ENCODE measurements at places on chromosomes 3 and 15.

- DNase-seq: no peak
Observed at GRCh38 chr3:167899093-167899492, 163.6 kb downstream of the SERPINI1 start.

DNA sequence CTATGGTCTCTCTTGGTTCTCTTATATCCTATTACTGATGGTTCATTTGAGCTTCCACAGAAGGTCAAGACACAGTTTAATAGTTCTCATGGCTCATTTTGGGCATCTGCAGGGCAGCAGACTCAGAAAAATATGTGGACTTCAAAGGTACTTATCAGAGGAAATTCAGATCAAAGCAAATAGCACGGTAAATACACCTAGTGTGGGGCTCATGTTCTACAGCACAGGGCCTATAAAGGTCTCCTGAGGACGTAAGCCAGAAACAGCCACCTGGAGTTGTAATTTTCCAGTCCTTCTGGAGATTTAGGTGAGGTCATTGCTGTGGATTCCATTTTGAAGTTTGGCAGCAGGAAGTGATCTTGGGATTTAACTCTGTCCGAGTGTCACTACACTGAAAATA, 134.5 kb upstream of the SGO1 start:
- no peak for DNase-seq

- DNase-seq: no peak
Observed at GRCh38 chr15:33742800-33743199, 225.5 kb upstream of the CHRM5 start.

DNA sequence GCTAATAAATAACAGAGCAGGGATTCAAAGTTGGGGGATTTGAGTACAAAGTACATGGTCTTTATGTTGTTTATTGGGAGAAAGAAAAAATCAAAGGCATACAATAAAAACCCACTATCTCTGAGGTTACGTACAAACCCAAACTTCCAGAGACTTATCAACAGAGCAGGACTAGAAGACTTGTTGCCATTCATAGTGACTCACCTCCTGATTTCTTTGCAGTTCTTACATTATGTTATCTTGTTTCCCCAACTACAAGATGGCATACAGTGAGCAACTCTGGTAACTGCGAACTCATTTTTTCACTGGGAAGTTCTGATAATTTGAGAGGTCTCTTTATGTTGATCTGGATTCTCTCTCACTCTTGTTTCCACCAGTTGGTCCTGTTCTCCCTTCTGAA, 80.6 kb upstream of the ETV5 start:
- no peak for DNase-seq

DNA sequence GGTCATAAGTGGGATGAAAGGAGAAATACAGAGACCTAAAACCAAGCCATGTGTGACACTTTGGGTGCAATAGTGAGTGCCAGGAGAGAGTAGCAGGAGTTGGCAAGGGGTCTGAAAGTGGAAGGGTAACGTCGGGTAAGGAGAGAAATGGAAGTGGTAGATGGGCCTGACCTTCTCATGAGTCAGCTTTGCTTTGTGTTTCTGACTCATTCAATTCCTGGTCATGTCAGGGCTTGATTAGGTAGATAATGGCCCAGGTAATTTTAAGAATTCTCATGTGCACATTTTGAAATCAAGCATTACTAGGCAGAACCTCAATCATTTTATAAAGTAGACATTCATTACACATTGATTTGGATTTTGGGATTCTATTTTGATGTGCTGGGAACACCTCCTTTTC, 262.5 kb downstream of the SOX2 start:
- DNase-seq: peak; percentile 86

GRCh38 chr3:117910820-117911521, 1123.7 kb downstream of the IGSF11 start:
- DNase-seq: no peak

DNA sequence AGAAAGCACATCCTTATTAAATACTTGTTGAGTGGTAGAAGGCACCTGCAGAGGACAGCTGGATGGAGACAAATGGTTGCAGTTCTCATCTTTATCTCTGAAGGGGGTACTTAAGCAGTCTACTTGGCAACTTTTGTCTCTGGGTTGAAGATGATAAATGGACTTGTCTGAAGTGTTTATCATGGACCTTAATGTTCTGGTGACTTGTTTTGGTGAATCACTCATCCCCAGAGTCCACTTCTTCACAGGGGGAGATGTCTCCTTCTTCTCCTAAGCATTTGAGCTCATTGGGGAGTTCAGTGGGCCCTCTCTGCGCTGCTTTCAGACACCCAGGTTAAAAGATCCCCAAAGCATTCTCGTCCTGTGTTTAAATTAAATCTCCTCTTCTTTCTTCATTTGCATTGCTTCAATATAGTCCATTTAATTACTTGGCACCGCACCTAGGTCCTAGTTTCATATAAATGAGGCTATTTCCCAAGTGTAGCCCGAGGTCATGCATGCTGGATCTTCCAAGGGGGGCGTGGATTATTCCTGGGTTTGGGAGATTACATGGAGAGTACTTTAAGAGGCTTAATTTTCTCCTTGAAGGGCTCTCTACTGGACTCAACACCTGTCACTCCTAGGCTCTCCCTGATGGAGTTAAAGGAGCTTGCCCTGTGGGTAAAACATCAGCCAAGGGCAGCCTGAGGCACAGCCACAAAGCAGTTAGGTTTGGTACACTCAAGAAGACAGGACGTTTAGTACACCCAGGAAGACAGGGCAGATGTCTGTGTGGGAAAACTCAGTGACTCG, 239.3 kb upstream of the C2CD4B start:
- no peak for DNase-seq

DNA sequence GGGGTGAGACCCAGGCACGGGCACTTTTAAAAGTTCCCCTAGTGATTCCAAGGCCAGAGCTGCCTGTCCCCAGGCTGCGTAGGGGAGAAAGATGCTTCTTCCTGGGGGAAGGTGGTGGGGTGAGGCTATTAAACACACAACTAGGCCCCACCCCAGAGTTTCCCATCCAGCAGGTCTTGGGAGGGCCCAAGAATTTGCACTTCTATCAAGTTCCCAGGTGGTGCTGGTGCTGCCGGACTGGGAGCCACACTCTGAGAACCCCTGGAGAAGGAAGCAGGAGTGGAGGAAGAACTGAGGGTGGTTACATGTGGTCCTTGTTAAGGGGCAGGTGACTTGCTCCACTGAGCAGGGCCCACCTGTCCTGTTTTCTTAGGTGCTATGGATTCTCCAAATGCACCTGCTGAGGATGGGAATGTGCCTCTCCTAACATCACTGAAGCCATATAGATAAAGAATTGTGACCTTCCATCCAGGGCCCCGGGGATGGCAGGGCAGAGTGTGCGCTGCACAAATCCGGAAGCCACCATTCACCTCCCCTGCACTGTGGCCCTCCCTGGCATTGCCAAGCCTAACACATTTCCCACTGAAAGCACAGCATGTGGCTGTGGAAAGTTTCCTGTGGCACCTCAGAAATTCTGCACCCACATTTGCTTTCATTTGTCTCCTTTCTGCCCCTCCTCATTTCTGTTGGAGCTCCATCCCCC, 111.5 kb upstream of the MEF2A start:
- no peak for DNase-seq

Data from mammary epithelial cell (primary cell).